ENCODE measurements at places on chromosomes 2 and 18.

DNA sequence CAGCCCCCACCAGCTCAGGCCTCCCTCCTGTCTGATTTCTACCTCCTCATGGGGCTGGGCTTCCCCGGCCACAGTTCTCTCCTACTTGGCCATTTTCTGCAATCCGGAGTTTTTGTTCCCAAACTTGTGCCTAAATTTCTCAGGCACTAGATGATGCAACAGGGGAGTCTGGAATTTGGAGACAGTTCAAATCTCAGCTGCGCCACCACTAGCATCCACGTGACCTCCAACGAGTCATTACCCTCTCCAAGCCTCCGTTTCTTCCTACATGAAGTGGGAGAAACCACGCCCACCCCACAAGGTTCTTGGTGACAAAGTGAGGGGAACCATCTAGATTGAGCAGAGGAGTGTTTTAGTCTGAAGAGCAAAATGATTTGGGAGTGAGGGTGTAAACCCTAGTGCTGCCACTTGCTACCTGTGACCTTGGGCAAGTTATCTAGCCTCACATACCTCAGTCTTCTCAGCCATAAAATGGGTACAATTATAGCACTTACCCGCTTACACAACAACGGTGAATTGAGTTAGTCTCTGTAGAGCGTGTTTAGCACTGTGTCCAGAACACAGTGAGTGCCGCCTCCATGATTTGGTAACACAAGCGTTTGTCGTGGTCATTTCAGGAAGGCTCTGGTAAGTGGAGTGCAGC is 61.4 kb upstream of the ASAP2 start:
- no peak for DNase-seq

- no peak for DNase-seq
Measured at GRCh38 chr2:10765461-10765860, 44.0 kb downstream of the ATP6V1C2 start.

DNA sequence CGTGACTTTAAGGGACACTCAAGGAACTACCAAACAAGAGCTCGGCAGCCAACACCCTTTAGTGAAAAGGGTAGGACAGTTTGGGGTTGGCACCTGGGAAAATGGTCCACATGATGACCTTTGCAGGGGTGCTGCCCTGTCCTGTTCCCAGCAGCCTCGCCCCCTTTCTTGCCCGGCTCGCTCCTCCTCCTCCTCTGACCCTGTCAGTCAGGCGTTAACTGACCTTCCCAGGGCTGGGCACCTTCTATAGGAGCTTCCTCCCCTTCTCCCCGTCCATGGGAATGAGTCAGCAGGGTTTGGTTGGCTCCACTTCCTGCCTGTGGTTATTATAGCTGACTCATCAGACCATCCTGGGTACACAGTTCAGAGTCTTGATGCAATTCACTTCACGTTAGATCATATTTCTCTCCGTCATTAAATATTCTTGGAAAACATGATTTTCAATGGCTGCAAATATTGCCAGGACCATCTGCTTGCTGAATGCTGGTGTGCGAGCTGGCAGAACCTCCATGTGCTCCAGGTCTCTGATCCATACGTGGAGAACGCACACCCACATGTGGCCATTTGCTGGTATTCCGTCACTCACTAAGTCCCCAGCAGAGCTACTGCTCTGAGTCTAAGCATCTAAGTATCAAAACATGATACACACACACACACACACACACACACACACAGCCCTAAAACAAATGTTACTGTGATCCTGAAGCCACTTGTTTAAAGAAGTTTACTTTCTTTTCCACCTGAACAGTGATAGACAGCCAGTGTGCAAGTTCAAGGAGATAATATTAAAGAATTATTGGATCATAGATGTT is 185.0 kb downstream of the ANAPC1 start:
- DNase-seq: peak; percentile 4

DNA sequence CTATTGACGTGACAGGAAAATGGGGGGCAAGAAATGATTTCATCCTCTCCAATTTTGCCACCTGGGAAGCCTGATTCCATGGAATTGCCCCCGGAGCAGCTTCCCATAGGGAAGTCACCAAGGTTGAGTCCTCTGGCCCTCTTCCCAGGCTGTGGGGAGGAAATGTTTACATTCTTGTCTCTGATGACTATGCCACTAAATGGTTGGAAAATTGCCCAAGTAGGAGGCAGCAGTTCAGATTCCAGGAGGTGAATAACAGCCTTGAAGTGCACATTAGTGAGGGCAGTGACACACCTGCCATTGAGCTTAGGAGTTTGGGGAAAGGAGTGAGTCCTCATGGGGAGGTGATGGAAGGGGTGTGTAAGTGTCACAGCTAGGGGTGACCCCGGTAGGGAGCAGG is 449.2 kb upstream of the DCC start:
- DNase-seq: no peak

DNA sequence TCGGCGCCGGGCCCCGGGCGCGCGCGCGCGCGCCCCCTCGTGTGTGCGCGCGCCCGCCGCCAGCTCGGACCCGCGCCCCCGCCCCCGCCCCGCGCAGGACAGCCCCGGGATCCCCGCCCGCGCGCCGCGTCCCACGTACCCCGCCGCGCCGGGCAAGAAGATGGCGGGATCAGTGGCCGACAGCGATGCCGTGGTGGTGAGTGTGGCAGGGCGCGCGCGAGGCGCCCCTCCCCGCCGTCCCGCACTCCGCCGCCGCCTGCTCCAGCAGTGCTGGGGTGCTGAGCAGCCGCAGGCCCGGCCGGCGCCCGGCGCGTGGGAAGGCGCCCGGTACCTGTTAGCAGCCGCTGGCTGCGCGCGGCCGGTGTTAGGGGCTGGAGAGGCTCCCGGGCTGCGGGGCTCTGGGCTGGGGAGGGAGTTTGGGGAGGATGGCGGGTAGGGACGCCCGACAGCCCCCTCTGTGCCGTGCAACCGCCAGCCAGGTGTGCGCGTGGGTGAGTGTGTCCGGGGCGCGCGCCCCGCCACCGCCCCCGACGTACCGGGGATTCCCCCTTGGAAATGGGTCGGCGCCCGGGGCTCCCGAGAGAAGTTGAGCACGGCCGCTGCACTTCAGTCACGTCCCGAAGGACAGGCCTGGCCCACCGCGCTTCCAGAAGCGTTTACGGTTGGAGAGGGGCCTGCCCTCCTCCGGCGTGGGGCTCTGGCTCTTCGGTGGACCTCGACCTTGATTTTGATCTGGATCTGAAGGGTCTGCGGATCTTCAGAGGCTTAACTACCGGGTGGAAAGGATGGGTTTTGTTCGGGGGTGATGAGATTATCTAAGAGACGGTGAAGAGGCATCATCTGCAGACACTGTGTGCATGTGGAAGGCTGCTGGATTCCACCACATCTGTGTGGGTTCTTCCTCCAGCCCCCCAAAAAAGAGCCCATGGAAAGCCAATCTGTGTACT is 697 bp downstream of the LGALSL start:
- DNase-seq: peak; percentile 35

GRCh38 chr2:149692961-149693396 is 105.4 kb upstream of the MMADHC start:
- no peak for DNase-seq

GRCh38 chr2:109335631-109336176 is 206.7 kb downstream of the SH3RF3 start:
- no peak for DNase-seq

- no peak for DNase-seq
Measured at GRCh38 chr2:50547521-50547920, 484.4 kb downstream of the NRXN1 start.
